ENCODE measurements at places on chromosomes 3 and 15.

- DNase-seq: no peak
Measured at GRCh38 chr15:89817701-89818280, 3.1 kb upstream of the ANPEP start.

DNA sequence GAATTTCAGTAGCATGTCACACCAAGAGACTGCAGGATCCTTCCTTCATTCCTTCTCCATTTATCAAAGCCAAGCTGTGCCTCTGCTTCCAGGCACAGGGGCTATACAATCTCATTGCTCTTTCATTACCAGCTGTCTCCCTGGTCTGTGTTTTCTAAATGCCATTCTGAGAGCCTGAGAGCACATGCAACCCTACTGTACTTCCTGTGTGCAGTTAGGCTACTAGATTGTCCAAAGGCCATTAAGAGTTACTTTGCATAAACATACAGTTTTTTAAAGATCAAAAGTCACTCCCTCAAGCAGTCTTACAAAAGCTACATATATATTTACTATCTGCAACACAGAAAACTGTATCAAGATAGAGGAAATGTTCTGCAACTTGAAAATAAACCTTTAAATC is 110.1 kb downstream of the CFAP44 start:
- DNase-seq: no peak

DNA sequence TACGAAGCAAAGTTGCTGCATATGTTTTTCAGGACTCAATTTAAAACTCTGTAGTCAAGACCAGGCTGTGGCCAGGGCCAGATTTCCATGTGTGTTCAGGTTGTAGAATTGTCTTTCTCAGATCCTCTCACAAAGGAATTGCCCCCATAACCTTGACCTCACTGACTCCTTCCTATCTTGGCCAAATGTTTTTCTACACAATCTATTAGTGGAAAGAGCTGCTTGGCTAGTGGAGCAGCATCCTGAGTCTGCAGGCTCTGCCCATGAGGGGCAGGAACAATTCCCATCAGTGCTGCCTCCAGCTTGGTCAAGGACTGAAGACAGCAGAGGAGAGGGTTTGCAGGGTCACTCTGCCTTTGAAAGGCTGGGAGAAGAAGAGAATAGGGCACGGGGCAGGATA is 6.9 kb upstream of the TBC1D21 start:
- no peak for DNase-seq

- no peak for DNase-seq
Measured at GRCh38 chr3:15521573-15521965, at the start of gene COLQ. Gene COLQ, minus strand, starts transcription at chr3:15521706. Its CDS starts 81 bp downstream, at chr3:15521625.

- no peak for DNase-seq
Measured at GRCh38 chr3:23832523-23832922, 26.8 kb downstream of the UBE2E1 start.

- DNase-seq: no peak
Measured at GRCh38 chr3:157360044-157360443, 76.6 kb upstream of the PTX3 start.

- no peak for DNase-seq
Measured at GRCh38 chr3:13072239-13072599, 1.0 kb downstream of the IQSEC1 start.

DNA sequence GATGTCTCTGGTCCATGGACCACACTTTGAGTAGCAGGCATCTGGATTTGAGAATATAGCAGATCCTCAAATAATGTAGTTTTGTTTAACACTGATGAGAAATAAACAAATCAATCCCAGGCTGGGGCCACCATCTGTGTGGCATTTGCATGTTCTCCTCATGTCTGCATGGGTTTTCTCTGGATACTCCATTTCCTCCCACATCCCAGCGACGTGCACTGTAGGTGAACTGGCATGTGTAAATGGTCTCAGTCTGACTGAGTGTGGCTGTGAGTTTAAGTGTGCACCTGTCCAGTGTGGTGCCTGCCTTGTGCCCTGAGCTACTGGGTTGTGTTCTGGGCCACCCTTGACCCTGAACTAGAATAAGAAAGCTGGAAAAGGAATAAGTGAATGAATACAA is 66.3 kb upstream of the NANOGP8 start:
- no peak for DNase-seq

DNA sequence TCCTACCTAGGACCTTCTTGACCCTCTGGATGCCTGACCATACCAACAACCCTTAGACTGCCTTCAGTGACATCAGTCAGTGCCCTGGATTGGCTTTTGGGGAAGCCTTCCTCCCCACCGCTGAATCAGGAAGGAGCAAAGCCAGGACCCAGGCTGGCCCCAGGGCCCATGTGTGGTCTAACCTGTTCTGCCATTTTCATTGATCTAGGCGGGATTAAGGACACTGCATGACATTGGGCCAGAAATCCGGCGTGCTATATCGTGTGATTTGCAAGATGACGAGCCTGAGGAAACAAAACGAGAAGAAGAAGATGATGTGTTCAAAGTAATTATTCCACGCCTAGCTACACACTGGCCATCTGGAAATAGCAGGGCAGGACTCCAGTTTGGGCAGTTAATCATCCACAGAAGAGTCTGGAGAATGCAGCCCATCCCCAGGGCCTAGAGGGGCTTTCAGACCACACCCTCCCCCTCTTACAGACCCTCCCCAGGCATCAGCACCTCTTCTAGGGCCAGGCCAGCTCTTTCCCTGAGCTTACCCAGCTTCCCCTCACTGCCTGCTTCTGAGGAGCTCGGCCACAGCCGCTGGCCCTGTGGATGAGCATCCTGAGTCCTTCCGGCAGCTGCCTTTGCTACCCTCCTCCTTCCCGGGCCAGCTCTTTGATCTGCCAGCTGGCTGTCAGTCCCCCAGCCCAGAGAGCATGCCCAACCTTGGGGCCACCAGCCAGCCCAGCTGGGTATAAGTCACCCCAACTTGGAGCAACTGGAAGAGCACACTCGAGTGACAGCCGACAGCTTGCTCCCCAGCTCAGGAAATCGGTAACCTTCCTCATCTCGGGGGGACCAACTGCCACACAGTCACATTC is 45.9 kb downstream of the CHDH start:
- DNase-seq: no peak

Measured in stimulated activated CD8-positive, alpha-beta memory T cell treated with anti-CD3 and anti-CD28 coated beads, Interleukin-7, amount 100 ng/mL, for 48 hours (primary cell).